Adipocyte (in vitro differentiated cells): ENCODE measurements at places on chromosomes 5 and 9.

DNA sequence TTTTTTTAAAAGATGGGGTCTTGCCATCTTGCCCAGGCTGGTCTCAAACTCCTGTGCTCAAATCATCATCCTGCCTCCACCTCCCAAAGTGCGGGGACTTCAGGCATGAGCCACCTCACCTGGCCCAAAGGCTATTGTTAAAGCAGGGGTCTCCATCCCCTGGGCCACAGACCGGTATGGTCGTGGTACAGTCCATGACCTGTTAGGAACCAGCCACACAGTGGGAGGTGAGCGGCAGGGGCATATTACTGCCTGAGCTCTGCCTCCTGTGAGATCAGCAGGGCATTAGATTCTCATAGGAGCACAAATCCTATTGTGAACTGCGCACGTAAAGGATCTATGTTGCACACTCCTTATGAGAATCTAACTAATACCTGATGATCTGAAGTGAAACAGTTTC is 7.3 kb upstream of the NOL6 start:
- no peak for DNase-seq

DNA sequence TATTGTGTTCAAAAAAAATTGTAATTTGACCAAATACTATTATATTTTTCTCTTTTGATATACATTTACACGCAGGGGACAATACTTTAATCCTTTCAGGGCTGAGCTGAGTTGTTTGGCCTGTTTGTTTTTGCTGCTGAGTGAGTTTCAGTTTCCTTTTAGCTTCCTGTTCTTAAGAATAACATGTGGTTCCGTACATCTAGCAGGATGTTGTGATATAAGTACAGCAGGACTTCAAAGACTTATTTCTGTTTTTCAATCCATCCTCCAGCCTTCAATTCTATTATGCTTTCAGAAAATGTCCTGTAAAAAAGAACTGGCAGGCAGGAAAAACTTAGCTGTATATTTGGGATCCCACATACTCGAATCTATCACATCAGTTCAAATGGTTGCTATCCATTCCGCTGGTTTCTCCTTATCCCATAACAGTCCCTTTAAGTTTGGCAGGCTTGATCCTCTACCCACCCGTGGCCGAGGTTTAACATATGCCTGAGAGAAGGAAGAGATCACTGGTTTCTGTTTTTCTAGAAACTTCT is 1037.3 kb upstream of the ACO1 start:
- DNase-seq = peak; percentile 64

DNA sequence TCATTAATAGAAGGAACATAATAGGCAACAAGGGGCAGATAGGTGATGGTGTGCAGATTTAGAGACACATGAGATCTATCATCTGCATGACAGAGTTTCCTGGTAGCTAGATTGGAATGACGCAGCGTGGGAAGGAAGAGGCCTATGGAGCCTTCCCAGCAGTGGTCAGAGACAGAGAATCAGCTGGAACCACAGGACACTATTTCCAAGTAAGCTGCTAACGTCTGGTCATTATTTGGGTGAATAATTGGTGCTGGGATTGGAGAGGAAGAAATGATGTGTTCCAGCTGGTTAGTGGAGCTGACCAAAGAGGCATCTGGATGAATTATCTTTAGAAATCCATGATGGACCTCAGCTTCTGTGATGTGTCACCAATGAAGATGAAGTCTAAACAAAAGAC is 91.2 kb upstream of the PRR16 start:
- no peak for DNase-seq

- peak; percentile 73 for DNase-seq
These were observed 39.6 kb downstream of the SGCD start for GRCh38 chr5:156366521-156366920.

DNA sequence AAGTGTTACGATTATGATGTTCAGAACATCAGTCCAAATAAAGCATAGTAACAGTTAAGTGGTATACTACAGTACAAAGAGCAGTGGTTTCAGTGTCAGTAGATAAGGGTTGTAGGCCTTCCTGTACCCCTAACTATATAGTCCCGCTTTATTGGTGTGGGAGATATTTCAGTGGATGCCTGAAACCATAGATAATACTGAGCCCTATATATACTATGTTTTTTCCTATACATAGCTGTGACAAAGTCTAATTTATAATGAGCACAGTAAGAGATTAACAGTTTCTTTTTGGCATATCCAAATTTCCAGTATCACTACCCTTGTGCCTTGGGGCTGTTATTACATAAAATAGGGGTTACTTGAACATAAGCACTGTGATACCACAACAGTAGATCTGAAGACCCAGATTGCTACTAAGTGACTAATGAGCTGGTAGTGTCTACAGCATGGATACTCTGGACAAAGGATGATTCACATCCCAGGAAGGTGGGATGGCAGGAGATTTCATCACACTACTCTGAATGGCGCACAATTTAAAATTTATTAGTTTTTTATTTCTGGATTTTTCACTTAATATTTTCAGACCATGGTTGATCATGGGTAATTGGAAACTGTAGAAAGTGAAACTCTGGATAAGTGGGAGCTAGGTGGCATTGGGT is 119.3 kb downstream of the RPS23 start:
- no peak for DNase-seq

DNA sequence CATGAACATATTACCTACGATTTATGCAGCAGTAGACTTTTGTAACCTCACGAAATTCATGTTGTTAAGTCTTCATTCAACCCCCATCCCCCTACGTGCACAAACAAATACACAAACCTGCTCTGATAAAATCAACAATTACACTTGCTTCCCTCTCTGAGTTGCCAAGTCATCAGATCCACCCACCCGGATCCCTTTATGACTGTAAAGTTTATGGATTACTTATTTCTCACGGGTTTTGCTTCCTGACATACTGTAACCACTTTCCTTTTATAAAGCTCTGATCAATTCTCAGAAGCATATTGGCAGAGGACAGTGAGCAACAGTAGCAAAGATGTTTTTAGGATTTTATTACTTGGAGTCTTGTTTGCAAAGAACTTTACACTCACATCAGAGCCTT is 70.5 kb downstream of the MLLT3 start:
- DNase-seq = no peak

DNA sequence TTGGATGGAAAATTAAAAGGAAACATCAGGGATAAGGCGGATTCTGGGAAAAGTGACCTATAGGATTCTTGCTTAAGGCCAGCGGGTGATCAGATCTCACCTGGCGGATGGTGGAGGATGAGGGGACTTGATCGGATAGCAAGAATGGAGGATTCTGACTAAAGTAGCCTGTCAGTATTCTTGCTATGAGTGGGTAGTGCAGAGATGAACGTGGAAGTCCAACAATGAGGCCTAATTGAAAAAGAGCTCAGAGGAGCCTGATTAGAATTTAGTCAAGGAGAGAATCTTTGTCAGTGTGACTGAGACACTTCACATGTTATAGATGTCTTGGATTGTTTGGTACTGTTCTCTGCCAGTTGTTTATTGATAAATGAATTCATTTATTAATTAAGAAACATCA is 24.9 kb downstream of the CAST start:
- DNase-seq = no peak

GRCh38 chr5:122093415-122094180 is 15.5 kb upstream of the LOX start:
- DNase-seq = peak; percentile 92

GRCh38 chr5:10607023-10607665 is 43.3 kb downstream of the ANKRD33B start:
- no peak for DNase-seq

GRCh38 chr5:19270153-19270552 is 717.8 kb downstream of the CDH18 start:
- DNase-seq = no peak

GRCh38 chr5:74371621-74372020 is 268.9 kb downstream of the ENC1 start:
- no peak for DNase-seq
